Activated naive CD4-positive, alpha-beta T cell (primary cell): ENCODE measurements at places on chromosomes 7 and 10.
A peak's percentile ranks its signal among the peaks of the same experiment; 100 is the strongest.

- DNase-seq = no peak
Observed at GRCh38 chr7:14842523-14842922, 60.0 kb downstream of the DGKB start.

DNA sequence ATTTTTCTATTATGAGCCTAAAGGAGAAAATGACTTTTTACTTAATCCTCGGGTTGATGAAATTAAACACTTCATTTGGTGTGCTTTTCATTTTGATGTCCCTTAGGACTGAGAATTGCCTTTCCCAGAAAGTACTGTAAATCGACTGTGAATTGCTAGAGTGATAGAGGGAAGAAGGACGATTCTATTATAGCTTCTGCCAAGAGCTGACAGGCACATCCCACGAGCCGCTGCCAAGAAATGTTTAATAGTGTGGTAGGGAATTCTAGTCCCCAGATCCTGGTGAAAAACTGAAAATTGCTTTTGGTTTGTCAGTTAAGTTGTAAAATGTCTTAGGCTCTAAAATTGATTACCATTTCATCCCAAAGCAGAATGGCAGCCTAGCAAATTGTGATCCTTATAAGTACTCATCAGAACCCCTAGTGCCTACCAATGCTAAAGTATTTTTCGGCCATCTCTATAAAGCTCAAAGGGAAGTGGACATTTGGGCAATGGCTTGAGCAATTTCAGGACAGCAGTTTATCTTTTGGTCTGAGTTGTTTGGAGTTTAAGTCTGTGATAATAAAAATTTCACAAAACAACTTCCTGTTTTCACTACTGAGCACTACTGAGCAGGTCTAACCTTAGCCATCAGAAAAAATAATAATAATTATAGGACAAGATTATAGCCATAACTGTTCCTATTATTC, 44.6 kb upstream of the HYCC1 start:
- no peak for DNase-seq

DNA sequence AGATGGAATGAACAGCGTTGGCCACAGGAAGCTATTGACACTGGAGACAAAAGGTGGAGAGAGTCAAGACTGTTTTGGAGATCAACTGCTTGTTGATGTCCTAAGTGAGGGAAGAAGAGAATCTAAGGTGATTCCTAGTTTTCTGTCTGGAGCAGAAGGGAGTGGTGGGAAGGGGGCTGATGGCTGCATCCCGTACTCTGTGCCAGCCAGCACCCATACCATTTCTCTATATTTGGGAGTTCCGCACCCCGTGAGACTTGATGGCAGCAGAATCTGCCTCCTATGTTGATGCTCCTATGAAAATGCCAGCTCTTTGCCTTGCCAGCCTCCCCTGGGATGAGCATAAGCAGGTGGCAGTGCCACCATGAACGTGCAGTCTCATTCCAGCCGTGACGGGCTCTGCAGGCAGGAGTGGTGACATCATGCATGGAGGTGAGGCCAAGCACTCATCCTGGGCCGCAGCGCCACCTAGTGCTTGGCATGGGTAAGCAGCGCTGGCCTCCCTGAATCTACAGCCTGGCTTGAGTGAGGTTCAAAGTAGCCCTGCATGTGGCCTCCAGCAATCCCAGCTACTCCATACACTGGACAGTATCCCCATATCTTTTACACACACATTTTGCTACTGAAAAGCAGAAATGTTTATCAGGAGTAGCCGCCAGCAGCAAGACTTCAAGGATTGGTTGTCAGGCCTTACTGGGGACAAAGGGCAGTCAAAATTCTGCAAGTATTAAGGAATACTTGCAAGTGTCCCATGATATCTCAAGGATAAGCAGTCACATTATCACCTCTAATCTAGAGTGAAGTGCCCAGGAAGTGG, 43.0 kb downstream of the PODXL start:
- peak; percentile 53 for DNase-seq

DNA sequence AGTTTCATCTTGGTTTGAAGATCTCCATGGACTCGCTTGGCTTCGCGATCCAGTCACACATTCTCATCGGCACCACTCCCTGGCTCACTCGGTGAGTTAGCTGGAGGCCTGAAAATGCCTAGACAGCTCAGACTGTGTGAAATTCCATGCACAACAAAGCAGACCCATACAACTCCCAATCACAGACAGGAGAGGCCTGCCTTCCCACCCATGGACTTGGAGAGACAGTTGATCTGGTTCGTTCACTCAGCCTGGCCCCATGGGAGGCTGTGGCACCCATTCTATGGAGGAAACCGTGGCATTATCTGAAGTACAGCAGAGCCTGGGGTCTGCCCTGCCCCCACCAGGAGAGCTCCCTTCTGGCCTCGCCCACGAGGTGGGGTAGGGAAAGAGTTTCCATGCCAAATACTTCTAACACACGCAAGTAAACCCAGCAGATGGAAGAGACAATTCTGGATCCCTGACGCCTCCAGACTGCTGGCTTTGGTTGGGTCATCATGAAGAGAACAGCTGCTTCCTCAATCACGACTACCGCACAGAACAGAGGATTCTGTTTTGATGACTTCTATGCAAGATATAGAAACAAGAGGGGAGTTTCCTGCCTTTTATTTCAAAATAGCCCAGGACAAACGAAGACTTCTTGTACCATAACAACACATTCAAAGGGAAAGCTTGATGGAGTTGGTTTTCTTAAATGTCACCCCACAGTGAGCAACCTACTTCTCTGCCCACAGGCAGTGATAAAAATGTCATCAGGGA, 15.9 kb downstream of the FAM53B start:
- DNase-seq = no peak

GRCh38 chr10:100359030-100359432, 12.0 kb downstream of the SCD start:
- DNase-seq = no peak

DNA sequence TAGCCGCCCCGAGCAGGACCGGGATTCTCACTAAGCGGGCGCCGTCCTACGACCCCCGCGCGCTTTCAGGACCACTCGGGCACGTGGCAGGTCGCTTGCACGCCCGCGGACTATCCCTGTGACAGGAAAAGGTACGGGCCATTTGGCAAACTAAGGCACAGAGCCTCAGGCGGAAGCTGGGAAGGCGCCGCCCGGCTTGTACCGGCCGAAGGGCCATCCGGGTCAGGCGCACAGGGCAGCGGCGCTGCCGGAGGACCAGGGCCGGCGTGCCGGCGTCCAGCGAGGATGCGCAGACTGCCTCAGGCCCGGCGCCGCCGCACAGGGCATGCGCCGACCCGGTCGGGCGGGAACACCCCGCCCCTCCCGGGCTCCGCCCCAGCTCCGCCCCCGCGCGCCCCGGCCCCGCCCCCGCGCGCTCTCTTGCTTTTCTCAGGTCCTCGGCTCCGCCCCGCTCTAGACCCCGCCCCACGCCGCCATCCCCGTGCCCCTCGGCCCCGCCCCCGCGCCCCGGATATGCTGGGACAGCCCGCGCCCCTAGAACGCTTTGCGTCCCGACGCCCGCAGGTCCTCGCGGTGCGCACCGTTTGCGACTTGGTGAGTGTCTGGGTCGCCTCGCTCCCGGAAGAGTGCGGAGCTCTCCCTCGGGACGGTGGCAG, at the start of gene MGMT:
MGMT (plus strand) TSS at position 539 of the 656 bp plus-strand sequence.
- peak; percentile 99 for DNase-seq

- DNase-seq = no peak
Observed at GRCh38 chr10:36280890-36281499, 638.9 kb upstream of the FZD8 start.

DNA sequence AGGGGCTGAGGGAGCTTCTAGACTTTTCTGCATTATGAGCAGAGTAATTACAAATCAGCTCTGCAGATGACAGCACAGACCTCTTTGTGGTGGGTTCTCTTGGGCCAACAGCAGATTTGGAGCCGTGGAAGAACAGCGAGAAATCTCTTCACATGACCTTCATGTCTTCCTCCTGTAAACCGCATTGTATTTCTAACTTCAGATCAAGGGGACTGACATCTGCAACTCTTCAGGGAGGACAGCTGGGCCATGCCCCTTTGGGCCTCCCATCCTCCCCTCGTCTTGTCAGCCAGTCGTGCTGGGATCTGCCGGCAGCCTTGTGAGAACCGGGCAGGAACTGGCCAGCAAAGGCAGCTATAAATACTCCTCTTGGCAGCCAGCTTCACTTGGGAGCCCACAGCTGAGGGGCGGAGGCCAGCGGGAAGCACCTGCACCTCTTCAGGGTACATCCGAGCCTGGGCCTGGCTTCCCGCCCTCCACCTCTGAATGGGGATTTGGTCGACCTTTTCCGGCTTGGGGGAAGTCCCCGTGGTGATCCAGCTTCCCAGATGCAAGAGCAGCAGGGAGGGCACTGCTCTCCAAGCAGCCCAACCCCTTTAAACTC, 54.7 kb downstream of the STEAP1B start:
- DNase-seq = no peak

- no peak for DNase-seq
Observed at GRCh38 chr7:28301148-28301641, 111.1 kb upstream of the CREB5 start.

GRCh38 chr7:150481186-150481920, 30.9 kb downstream of the GIMAP8 start:
- DNase-seq = peak; percentile 33

DNA sequence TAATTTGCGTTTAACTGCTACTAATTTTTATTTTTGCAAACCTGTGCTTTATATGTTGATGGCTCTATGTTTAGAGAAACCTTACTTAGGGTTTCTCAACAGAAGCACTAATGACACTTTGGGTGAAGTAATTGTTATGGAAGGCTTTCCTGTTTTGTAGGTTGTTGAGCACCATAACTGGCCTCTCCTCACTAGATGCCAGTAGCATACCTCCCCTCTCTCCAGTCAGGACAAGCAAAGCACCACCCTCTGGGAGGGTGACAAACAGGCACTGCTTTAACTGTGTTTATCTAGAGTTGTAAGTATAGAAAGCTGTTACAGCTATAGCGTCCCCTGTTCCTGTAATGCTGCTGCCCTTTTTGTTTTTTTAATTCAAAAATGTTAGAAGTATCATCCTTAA, 60.9 kb downstream of the WAC start:
- DNase-seq = no peak

DNA sequence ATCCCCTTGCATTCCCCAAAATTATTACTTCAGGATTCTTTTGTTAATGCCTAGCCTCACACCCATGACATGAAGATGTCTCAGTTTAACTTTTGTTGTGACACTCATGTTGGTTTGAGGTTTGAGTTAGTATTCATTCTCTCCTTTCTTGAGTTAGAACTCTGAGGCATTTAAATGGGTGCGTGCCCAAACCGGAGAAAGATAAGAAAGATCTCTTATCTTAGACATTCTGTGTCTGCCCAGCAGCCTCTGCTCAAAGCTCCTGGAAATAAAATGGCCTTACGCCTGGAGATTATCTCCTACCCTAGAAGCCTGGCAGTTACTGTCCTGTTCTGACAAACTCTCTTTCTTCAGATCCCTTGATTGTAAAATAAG, 26.3 kb downstream of the WBP1L start:
- DNase-seq = no peak

GRCh38 chr7:122919643-122920181, 33.5 kb upstream of the CADPS2 start:
- DNase-seq = no peak

GRCh38 chr10:69100136-69100872, 12.4 kb downstream of the SRGN start:
- no peak for DNase-seq

DNA sequence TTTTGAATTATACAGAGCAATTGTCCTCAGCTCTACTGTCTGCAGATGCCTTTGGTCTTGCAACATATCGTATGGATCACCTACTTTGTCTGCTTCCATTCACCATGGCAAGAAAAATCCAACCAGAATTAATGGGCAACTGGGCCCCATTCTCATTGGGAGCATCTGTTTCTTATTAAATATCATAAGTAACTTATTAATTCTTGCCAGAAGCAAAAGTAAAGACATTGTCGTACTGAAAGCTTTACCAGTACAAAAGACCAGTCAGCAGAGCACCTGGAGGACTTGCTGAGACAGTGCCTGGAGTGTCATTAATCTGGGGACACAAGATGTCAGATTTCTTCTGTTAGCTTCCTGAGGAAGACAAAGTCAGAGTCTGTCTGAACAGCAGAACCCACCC, 404.5 kb downstream of the INHBA start:
- DNase-seq = no peak

DNA sequence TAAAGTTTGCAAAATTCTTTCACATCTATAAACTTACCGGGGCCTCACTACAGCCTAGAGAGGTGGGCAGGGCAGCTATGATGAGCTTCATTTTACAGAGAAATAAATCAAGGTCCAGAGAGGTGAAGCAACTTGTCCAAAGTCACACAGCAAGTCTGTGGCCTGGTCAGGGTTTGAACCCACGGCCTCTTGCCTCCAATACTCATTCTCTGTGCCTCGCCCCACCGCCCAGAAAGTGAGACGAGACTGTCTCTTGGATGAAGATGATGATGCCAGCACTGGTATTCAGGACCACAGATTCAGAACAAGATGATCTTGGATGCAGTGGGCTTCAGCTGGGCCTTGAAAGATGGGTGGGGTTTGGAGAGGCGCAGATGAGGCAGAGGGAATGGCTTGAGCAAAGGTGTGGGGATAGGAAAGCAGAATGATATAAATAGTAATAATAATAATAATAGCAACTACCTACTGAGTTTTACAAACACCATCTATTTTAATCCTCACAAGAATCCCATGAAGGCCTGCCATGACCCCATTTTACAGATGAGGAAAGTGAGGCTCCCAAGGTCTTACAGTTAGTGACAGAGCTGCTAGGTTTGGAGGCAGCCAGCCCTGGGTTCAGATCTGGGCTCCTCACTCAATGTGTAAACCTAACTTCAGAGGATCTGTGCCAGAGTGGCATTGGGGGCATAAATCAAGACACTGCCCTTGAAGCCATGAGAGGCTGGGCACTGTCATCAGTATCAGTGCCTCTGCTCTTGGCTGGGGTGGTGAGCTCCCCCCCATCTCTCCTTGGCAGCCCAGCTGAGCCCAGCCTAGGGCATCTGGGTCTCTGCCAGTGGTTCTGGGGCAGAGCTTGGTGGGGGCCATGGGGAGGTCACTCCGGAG, 70.0 kb downstream of the NEURL1 start:
- DNase-seq = no peak

DNA sequence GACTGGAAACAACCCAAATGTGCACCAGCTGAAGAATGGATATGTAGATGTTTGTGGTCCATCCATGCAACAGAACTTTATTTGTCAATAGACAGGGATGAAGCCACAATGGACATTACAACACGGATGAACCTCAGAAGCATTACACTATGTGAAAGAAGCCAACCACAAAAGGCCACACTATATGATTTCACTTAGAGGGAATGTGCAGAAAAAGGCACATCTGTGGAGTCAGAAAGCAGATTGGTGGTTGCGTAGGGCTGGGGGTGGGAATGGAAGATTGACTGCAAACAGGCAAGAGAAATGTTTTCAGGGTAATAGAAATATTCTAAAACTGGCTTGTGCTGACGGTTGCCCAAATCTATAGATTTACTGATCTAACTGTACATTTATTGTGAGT, 34.3 kb upstream of the WASHC2A start:
- no peak for DNase-seq

DNA sequence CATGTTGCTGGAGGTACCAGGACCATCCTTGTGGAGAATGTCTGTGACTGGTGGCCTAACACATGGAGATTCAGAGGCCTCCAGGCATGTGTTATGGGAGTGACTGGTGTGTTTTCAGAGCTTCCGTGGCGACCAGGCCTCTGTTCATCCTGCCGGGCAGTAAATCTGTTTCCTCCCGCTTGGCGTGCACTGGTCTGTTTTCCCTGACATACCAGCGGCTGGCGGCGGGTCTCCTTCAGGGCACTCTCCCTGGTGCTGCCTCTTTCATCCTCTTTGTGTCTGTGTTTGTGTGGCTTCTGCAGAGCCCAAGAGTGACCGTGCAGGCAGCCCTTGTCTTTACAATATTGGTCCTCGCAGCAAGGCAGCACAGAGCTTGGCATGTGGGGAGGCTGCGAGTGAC, 385.1 kb upstream of the MKI67 start:
- DNase-seq = no peak
